ELF-1 (cell line): ENCODE measurements at places on chromosomes 7 and 10.

DNA sequence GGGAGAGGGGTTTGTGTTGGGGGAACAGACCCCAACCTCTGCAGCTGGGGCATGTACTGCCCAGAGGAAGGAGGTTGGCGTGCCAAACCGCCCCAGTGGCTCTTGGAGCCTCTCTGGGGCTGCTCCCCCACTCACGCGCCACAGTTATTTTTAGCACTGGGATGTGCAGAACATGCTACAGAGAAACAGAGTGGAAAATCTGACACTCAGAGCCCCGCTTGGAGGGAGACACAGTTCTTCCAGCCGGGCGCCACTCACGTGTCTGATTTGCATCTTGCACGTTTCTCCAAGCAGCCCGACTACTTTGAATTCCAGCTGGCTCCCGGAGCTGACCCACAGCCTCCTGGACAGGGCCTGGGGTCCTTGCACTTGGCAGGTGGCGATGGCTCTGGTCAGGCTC is 182.0 kb downstream of the RPS24 start:
- peak; percentile 29 for DNase-seq

DNA sequence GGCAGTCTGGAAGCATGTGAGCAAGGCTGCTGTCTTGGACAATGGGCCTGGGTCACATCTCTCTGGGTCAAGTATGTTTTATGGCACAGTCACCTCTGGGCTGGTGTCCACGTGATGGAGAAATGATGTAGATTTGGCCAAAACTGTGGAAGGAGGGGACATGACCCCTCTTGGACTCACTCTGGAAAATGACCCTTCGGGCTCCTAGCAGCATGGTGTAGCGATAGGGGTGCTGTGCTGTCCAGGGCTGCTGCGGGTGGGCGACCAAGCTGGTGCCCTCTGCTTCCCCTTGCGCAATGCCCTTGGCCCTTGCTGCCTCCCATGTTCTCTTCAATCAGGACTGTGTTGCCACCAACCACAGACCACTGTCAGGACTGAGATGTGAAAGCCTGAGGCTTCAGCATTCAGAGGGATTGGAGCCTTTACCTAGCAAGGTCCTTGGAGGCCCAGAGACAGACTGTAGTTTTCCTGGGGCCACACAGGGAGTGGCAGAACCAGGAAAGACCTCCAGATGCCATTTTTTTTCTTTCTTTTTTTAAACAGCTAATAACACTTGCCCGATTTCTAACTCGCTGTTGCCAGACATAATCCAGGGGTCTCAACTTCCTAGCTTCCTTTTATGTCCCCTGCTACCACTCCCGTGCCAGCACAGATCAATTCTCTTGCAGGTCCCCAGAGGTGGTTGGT is 6.1 kb downstream of the CYP26A1 start:
- no peak for DNase-seq

GRCh38 chr10:112792487-112793201 is 157.4 kb upstream of the TCF7L2 start:
- DNase-seq = peak; percentile 27

DNA sequence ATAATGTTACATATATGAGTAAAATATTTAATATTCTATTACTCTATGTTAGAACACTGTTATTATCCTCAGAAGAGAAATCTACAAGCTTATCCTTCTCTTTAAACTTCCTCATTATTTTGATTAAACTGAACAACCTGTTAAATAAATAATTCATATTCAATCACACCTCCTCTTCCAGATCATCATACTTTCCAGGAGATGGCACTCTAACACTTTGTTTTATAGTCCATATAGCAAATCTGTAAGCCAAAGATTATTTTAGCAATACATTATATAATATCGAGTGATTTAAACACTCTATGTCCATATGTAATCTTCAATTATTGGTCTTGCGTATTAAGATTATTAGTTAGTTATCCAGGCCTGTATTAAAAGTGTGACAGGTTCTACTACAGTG is 694.1 kb downstream of the ANKRD7 start:
- no peak for DNase-seq

DNA sequence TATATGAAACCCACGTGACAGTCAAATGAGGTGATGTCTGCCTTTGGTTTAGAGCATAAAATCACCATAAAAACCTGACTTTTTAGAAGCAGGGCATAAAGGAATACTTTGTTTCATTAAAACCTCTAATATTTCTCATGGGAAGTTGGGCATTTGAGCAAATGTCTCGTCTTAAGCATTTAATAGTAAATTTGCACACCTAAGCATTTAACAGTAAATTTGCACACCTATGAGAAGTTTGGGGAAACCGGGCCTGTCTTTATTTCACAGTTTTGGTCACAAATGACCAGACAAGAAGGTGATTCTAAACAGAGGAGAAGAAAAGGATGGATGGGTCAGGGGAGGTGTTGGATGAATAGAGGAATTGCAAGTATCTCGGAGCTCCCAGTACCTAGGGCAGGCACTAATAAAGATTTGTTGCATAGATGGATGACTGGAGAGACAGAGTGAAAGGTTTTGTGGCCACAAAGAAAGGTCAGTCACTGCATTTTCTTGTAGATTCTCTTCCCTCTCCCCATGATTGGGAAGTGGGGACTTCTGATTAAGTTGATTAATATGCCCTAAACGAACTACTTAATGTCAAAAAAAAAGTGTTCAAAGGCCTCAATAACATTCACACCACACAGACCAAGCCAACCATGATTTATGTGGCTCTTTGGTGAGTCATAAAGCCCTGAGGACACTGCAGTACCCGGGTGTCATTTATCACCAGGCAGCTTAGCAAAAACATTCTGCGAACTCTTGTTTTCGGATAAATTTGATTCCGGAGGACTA is 158.2 kb downstream of the SPAG6 start:
- no peak for DNase-seq

GRCh38 chr10:113362645-113363091 is 190.2 kb upstream of the HABP2 start:
- DNase-seq = peak; percentile 62

DNA sequence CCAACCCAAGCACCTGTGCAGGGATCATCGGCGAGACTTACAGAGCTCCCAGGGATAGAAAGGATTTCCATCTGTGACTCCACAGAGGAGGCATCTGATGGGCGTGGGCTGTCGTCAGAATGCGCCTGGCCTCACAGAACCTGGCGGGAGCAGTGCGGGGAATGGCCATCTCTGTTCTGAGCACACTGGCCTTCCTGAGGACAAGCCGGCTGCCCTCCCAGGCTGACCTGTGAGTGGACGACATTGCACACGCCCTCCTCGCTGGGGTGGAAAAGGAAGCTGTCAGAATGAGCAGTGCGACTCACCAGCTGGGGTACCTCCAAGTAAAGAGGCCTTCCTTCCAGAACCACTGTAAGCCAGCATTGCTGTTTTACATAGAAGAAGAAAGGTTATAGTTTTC is 234.6 kb upstream of the PITRM1 start:
- DNase-seq = no peak
